ENCODE measurements at places on chromosomes 6 and 20.

DNA sequence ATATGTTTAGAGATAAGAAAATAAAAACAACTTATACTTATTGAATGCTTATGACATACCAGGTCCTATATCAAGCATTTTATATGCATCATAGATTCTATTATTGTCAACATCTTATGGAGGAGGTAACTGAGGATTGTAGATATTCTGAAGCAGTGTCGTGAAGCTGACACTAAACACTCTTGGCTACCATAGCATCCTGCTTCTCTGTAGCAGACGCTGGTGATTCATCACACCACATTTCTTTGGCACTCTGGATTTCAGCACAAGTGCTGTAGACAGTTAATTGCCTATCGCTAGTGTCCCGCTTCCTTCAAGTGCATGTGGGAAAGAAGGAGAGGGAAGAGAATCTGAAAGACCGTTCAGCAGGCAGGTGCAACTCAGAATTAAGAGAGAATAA, 317.1 kb downstream of the PLCB1 start:
- no peak for DNase-seq

- no peak for DNase-seq
These were observed 336.6 kb downstream of the SYNE1 start for GRCh38 chr6:152300517-152300916.

GRCh38 chr20:10319855-10320254, 101.2 kb downstream of the SNAP25 start:
- no peak for DNase-seq

GRCh38 chr20:37379967-37380828, 34.3 kb downstream of the SRC start:
- no peak for DNase-seq

DNA sequence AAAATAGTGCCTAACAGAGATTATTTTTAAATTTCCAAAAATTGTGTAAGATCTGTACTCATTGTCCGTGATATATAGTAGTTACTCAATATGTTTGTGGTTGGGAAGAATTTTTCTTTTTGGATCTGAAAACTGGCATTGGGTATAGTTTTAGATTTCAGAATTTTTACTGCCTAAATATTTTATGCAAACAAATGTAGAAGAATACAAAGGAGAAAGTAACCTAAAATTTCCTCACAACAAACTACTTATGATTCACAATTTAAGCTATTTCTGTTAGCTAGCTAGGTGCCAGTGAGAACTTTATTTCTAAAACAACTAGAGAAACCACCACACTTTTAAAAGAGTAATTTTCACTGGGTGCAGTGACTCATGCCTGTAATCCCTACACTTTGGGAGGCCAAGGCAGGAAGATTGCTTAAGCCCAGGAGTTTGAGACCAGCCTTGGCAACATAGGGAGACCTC, 38.8 kb downstream of the SESN1 start:
- no peak for DNase-seq

- no peak for DNase-seq
These were observed 47.3 kb upstream of the HIVEP1 start for GRCh38 chr6:11964729-11965335.

DNA sequence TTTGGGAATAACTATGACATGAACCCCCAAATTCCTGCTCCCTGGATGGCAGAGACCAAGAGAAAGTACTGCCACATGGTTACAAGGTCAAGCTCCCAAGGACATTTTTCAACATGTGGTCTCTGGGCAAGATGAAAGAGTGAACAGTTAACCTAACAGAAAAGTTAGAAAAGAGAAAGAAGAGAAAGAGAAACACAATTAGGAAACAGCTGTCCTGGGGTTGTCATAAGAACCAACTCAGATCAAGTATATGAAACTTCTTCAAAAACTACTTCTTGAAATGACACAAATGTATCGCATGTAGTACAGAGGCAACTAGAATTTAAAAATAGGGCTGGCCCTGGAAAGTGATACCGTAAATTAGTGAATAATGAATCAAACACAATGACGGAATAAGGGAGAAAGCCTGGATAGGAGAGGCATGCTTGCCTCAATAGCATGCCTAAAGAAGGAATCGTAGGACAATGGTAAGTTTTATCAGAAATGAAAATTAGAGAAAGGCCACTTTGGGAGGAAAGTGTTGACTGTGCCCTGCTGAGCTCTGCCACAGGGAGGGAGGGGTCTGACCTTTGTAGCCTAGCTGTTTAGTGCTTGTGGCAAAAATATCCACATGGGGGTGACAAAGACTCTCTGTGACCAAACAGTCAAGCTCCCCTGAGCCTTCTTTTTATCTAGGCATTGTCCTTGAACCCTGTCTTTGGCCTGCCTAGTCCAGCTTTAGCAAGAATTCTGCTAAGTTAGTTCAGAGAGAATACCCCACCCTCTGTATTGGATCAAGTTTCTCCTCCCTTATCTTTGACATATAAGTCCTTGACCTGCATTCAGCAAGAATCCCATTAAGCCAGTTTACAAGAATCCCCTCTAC, 4.3 kb upstream of the DCBLD1 start:
- no peak for DNase-seq

- no peak for DNase-seq
These were observed 30.3 kb downstream of the AK9 start for GRCh38 chr6:109660526-109661320.

- DNase-seq: no peak
These were observed 255.1 kb upstream of the NOX3 start for GRCh38 chr6:155710704-155711103.

DNA sequence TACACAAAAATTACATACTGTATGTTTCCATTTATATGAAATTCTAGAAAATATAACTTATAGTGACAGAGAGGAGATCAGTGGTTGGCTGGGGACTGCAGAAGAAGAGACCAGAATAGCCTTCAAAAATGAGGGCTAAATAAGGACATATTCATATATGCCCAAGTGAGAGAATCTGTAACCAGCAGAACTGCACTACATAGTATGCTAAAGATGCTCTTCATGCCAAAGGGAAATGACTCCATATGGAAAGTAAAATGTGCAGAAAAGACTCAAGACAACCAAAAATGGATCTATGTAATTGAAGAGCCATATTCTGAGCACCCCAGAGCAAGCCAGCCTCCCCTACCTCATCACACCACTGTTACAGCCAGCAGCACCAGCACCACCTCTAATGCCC, 29.0 kb downstream of the ELOVL2 start:
- no peak for DNase-seq

- no peak for DNase-seq
These were observed 125.6 kb downstream of the MAFB start for GRCh38 chr20:40563296-40563950.

- no peak for DNase-seq
These were observed 17.4 kb upstream of the KIFC1 start for GRCh38 chr6:33373960-33374910.

DNA sequence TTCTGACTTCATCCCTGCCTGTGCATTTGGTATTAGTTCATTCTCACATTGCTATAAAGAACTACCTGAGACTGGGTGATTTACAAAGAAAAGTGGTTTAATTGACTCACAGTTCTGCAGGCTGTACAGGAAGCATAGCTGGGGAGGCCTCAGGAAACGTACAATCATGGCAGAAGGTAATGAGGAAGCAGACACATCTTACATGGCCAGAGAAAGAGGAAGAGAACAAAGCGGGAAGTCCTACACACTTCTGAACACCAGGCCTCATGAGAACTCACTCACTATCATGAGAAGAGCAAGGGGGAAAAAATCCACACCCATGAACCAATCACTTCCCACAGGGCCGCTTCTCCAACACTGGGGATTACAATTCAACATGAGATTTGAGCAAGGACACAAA, 303.9 kb downstream of the CBLN4 start:
- DNase-seq: no peak

DNA sequence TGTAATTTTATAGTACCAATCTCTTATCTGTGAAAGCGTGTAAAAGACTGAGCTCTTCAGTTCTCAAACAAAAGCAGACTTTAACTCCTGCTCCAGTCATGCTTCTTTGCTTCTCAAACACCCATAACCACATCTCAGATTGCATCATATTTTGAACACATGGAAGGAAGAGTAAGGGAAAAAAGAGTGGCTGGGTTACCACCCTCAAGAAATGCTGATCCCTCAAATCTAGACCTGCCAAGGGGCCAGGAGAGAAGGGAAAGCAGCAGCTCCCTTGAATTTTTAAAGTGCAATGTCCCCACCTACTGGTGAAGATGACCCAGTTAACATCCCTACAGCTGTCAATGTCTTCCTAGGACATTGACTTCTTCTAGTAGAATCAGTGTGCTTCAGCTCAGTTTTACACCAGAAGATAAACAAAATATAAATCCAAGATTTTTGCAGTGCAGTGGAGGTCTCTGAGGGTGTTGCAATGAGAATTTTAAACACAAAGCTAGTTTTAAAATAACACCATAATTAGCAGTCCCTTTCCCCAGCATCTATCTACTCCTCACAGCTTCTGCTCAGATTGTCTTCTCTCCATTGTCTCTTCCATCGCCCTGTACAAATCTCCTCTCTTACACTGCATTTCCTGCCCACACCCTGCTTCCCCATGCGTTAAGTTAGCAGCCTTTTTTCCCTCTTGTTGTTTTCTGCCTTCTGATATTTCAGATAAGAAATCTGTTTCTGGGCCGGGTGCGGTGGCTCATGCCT, 22.6 kb upstream of the HLA-DQB2 start:
- DNase-seq: no peak

- DNase-seq: no peak
These were observed 288.8 kb downstream of the CDC5L start for GRCh38 chr6:44676246-44676790.

DNA sequence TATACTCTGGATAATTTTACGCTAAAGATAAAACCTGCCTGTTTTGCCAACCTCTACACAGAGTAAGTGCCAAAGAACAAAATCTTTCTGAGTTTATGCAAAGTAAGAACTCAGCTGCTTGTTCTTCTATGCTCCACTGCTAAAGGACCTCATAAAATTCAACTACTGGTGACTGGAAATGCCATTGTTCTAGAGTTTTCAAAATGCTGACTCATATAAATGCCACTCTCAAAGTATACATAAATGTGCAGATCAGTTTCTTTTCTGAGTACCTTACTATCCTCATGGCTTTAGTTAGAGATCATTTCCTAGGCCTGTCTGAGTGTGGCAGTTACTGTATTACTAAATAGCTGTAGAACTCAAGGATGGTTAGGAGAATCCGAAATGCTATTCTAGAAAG, 45.6 kb downstream of the LYRM4 start:
- DNase-seq: no peak

DNA sequence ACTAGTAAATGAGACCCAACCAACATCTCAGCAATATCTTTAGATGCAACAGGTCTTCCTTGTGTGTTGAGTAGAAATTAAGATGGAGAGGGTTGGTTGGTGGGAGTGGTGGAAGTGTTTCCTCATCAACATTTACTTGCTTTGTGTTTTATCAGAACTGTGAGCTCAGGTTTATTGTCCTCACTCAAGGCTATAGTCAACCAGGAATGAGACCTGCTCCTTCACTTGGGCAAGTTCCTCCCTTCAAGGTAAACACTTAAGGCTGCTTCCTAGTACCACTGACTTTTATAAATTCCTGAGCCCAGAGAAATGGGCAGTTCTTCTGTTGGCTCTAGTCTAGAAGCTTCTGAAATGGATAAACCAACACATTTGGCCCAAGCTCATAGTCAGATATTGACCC, 48.9 kb upstream of the MOCS1 start:
- no peak for DNase-seq

- DNase-seq: no peak
These were observed 128.8 kb upstream of the QKI start for GRCh38 chr6:163285691-163286090.

DNA sequence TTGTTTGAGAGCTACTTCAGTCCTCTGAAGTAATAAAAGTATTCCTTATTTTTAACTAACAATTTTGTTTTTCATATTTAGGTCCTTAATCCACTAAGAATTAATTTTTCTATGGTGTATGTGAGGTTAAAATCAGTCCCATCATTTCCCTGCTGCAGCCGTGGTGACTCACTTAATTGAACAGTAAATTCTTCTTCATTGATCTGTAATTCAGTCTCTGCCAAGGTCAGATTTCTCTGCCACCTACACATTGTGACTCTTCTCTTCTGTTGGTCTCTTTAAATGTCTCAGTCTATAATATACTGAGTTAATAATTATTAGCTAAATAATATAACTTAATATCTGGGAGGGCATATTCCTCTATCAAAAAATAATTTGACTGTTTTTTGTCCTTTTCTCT, 262.3 kb downstream of the UTRN start:
- DNase-seq: no peak

DNA sequence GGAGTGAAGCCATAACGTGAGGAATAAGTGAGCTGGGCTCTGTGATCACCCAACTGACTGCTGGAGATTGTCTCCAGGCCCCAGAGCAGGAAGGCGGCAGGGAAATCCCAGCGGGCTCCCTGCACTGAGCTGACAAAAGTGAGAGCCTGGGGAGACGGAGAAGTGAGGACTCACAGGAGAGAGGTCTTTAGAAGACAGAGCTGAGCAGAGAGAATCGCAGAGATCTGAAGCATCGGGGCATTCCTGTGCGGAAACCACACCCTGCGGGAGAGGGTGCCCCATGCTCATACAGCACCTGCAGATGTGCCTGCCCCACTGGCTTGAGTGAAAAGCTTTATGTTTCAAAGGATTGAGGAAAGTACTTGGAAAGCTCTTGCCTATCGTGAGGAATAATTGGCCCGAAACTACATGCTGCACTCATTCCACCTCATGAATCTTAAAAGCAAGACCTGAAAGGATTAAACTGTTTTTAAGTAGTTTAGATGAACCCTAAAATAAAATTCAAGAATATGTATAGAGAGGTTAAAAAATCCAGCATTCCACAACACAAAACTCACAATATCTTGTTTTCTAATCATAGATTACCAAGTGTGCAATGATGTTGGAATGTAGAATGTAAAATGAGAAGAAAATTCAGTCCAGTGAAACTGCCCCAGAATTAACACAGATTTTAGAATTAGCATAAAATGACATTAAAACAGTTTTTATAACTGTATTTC, 17.7 kb upstream of the THBS2 start:
- DNase-seq: no peak

DNA sequence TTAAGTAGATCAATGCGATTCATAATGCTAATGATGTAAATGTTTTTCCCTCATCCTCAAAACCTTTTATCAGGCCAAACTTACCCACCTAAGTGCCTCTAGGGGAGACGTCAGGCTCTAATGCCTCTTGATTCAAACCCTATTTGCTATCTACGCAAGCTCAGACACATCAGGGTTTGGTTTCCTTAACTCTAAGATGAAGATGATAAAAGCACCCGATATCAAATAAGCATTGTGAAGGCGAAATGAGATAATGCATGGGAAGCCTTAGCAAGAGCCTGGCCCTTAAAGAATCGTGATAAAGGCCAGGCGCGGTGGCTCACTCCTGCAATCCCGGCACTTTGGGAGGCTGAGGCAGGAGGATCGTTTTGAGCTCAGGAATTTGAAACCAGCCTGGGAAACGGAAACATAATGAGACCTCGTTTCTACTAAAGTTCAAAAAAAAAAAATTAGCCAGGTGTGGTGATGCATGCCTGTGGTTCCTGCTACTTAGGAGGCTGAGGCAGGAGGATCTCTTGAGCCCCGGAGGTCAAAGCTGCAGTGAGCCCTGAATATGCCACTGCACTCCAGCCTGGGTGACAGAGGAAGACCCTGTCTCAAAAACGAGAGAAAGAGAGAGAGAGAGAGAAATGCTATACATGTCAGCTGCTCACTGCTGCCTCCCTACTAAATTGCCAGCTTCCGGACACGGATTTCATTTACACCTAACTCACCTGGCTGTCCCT, 13.5 kb downstream of the CNKSR3 start:
- DNase-seq: no peak

GRCh38 chr6:15555101-15556038, 107.5 kb downstream of the DTNBP1 start:
- no peak for DNase-seq

GRCh38 chr6:150599199-150600009, at the start of gene PLEKHG1:
Gene PLEKHG1 (plus strand): TSS chr6:150599885. CDS start chr6:150733682, 133,797 bp downstream.
- DNase-seq: no peak

GRCh38 chr6:134814076-134814695, 135.7 kb downstream of the ALDH8A1 start:
- DNase-seq: no peak

- DNase-seq: no peak
These were observed 22.2 kb downstream of the KHDC1L start for GRCh38 chr6:73203098-73203497.

Data from cortex of kidney (tissue), 1 donor.